ENCODE measurements at places on chromosomes 7 and 10. TPM values are rescaled to one million over a fixed set of nuclear protein-coding genes. Genes with fewer than 3 reads are reported as not detected.

Gene TEX36
- total RNA-seq, result not detected

Gene SLC26A3
- total RNA-seq, result not detected

Gene TMEM72
- not detected for total RNA-seq

DNA sequence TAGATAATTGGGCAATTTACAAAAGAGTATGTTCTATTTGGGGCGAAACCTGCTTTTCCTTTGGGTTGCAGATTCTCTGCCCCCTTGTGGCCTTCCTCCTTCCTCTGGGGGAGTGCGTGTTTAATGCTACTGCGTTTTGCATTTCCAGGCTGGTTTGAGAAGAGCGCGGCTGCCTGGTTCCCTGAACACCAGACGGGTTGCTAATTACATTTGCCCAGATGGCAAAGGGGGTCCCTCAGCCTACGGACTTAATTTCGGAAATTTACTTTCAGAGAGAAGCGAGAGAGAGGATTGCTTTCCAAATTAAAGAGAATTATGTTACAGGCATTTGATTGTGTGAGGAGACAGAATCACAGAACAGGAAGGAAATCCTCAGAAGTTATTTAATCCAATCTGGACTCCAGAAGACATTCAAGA is 91.9 kb upstream of the JAZF1 start:
- DNase-seq, result no peak

DNA sequence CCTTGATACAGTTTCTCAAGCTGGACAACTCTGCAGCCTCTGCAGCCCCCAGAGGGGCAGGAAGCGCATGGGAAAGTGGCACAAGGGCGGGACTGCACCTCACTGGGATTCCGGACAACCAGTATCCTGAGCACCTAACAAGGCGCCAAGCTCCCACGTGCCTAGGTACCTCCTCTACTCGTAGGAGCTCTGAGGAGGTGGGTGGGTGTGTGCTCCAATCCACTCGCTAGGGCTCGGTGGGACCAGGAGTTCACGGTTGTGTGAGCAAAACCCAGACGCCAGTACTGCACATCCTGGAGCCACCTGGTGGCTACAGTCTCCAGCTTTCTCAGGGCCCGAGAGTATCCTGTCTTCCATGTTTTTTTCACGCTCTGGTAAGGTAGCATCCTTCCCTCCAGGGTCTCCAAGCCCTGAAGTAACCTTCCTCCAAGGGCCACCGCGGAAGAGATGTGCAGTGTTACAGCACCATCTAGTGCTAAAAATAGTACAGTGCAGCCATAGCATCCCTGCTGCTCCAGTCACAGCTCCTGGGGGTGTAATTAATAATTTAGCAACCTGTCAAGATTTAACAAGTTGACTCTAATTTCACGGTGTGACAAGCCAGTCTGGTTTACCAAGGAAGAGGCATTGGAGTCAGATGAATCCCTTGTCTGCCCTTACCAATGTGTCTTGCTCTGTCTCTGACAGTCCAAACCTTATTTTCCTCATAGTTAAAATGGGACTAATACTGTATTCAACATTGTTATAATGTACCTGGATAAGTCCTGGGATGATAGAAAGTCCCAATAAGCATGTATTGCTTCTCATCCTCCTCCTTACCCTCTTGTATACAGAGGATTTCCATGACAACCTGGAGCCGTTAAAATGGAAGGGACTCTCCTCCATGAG is 70.4 kb downstream of the HERPUD2 start:
- DNase-seq, result no peak

DNA sequence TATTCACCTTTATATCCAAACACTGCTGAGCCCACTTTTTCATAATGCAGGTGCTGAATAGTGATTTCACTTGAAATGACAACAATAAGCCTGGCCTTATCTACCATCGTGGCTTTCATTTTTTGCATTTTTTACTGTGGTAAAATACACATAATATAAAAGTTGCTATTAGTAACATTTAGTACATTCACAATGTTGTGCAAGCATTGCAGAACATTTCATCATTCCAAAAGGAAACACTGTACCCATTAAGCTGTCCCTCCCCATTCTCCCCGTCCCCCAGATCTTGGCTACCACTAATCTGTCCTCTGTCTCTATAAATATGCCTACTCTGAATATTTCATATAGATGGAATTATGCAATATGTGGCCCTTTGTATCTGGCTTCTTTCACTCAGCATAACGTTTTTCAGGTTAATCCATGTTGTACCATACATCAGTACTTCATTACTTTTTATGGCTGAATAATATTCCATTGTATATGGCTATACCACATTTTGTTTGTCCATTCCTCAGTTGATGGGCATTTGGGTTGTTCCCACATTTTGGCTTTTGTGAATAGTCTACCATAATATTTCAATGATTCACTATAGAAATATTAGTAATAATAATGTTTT is 68.5 kb upstream of the ARID5B start:
- no peak for DNase-seq

GRCh38 chr10:133203652-133204195 is 26.3 kb upstream of the UTF1 start:
- DNase-seq, result no peak

DNA sequence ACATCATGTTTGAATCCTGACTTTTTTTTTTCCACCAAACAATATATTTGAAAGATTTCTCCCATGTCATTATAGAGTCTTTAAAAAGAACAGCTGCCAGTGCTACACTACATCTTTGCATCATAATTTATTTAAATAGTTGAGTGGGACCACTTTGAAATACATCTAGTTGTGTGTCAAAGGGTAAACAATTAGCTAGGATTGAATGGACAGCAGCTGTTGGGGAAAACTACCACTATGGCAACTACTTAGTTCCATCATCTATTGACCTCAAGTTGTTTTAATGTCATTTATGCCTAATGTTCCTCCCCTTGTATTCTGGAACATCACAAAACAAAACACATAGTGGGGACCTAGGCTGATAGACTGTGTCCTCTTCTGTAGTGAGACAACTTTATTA is 985.1 kb downstream of the SORCS1 start:
- no peak for DNase-seq

- DNase-seq, result peak; percentile 61
These were observed 65.2 kb downstream of the GOLGA7B start for GRCh38 chr10:97914837-97915211.

- no peak for DNase-seq
These were observed 300.6 kb downstream of the PLXNA4 start for GRCh38 chr7:132275416-132276233.

GRCh38 chr7:88432301-88432700 is 125.6 kb upstream of the STEAP4 start:
- no peak for DNase-seq

DNA sequence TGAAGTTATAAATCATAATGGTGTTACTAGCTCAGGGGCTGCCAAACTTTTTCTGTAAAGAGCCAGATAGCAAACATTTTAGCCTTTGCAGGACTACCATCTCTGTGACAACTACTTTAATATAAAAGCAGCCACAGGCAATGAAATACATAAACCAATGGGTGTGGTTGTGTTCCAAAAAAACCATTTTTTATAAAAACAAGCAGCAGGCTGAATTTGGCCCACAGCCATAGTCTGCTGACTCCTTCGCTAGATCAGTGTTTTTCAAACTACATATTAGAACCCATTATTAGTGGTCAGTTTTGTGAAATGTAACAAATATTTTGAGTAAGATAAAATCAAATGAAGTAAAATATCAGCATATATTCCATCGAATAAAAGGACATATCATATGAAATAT is 13.6 kb downstream of the GNG11 start:
- DNase-seq, result no peak

DNA sequence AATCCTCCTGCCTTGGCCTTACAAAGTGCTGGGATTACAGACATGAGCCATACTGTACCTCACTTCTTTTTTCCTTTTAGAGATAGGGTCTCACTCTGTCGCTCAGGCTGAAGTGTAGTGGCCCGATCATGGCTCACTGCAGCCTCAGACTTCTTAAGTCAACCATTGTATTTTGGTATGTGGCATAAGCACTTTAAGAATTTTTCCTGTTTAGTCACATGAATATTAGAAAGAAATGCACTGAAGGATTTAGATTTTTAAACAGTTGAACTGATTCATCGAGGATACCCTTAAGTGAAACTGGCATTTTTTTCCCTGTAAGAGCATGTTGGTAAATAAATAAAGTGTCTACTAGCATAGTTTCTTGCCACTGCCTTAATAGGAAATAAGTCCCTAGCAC is 319.3 kb upstream of the CACNA2D1 start:
- no peak for DNase-seq

- no peak for DNase-seq
These were observed 17.7 kb downstream of the ZNF775 start for GRCh38 chr7:150396851-150397260.

DNA sequence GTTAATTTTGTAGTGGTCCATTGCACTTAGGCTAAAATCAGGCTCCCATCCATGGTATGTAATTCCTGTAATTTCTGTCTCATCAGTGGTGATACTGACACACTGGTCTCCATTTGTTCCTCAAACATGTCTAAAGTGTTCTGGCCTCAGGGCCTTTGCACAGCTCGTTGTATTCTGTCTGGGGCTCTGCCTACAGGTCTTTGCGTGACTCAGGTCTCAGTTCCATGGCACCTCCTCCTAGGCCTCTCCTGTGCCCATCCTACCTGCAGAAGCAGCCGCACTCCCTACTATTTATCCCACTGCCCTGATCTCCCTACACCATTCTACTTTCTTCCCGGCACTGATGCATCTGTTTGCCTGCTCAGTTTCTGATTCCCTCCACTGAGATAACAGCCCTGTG is 173.8 kb downstream of the ITGA8 start:
- no peak for DNase-seq

GRCh38 chr10:126243306-126243705 is 145.0 kb downstream of the ADAM12 start:
- DNase-seq, result no peak

DNA sequence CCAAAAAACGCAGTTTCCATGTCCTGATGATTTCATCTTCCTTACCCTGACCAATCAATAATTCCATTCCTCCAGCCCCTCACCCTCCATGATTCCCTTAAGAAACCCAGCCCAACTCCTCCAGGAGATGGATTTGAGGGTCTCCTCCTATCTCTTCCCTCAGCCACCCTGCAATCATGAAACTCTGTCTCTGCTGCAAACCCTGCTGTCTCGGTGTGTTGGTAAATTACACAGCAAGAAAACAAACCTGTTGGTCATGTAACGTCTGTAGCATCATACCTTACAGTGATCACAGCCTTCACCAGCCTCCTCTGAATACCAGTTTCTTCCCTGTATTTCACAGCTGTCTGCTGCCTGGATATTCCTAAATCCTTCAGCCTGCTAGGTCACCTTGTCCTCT is 300.7 kb upstream of the NEBL start:
- DNase-seq, result no peak

GRCh38 chr10:81570878-81571794 is 303.9 kb upstream of the NRG3 start:
- DNase-seq, result no peak
